Fibroblast of skin of back (primary cell): ENCODE measurements at places on chromosomes 3 and 15.

DNA sequence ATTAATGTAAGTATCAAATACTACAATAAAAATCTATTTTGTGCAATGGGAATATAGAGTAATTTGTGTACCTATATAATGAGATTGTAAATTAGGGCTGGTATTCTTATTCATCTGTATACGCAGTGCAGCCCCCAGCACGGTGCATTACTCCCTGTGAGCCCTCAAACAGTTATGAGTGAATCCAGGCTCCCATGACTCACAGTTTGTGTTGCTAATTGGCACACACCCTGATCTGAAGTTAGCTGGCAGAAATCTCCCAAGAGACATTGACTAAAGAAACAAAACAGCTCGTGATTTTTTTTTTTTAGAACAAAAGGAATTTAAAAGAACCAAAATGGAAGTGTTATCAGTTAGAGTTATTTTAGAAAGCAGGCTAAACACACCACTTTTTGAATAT lies 15.7 kb downstream of the GK5 start:
- peak; percentile 90 for DNase-seq

DNA sequence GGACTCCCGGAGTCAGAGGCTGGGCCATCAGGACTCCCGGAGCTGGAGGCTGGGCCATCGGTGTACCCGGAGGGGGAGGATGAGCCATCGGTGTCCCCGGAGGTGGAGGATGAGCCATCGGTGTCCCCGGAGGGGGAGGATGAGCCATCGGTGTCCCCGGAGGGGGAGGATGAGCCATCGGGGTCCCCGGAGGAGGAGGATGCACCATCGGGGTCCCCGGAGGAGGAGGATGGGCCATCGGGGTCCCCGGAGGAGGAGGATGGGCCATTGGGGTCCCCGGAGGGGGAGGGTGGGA lies 719 bp downstream of the MAGEL2 start:
- no peak for DNase-seq

GRCh38 chr3:46102059-46102779 lies 74.9 kb upstream of the XCR1 start:
- DNase-seq: no peak

GRCh38 chr3:13483988-13484695 lies 4.0 kb downstream of the HDAC11 start:
- DNase-seq: no peak

DNA sequence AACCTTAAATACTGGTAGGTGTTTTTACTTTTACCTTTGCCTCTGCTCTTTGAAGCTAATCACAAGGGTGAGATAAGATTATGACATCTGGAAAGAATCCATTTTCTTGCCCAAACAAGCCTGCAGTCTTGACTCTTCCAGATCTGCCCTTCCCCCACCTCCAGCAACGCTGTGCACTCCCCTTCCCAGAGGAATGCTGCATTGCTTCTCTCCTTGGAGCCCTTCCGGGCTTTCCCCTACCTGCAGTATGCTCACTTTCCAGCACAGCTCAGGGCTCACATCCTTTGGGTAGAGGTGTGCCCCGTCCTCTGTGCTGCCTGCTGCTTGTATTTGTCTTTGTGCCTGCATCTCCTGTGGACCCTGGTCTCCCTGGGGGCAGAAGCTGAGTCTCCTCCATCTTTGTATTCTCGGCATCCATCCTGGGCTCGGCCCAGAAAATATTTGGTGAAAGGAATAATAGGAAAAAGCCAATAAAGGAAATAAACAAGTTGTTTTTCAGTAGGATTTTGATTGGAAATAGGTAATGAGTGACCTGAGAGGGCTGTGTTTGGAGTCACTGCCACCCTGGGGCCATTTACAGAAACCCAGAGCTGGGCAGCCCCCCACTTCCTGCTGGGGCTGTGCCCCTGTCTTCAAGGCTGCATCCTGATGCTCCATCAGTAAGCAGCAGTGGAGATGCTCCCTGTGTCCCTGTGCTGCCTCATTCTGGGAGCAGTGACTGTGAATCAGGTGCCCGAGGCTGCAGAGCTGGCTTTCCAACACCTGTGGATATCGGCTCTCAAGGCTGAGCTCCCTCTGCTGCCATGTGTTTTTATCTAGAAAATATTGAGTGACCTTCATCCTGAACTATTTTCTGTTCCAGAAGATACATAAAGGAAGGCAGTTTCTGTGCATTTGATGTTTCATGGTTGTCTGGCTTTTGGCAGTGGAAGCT lies 117.5 kb downstream of the EEFSEC start:
- no peak for DNase-seq

DNA sequence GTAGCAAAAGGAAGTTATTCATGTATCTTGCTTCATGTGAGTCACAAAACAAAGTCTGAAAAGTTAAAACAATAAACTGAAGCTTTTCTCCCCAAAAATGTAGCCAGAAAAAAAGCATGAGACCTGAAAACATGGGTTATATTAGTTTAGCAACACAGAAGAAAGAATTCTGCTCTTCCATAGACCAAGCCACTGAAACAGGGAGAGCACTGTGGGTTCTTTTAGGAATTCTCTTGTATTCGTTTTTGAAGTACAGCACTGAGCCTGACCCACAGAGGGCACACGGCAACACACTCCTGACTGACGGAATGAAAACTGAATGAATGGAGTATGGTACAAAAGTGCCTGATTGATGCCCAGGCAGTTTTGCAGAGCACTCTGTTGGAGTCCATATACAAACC lies 66.6 kb downstream of the TM4SF4 start:
- peak; percentile 84 for DNase-seq

DNA sequence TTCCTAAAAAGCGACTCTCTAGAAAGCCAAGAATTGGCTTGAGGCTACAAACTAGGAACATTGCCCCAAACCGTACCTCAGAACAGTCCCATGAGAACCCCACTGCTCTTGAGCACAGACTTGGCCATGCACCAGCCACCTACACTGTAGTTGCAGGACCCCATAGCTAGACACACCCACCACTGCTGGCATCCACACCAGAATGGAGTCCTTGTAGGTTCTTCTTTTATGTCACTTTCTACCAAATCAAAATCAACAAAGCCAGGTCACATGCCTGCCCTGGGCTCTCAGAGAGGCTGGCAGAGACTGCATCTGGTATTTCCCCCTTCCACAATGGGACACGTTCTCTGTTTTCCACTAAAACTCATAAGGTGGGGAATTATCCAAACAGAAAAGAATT lies 290.5 kb downstream of the SHOX2 start:
- no peak for DNase-seq

- DNase-seq: no peak
Observed at GRCh38 chr3:67059443-67059842, 61.3 kb downstream of the KBTBD8 start.

- no peak for DNase-seq
Observed at GRCh38 chr15:67202091-67202490, 52.4 kb downstream of the AAGAB start.

DNA sequence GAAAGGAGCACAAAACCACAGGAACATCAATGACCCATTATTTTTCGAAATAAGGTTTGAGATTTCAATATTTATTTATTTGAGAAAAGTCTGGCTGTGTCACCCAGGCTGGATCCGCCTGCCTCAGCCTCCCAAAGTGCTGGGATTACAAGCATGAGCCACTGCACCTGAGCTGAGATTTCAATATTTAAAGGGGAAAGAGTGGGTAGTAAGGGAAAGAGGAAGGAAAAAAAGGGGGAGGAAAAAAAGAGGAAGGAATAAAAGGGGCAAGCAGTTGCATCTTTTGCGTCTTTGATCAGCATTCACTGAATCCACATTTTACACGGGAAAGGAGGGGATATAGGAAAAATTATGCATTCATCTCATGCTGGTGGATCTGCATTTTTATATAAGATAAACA lies 47.4 kb downstream of the ERICH6 start:
- DNase-seq: no peak

DNA sequence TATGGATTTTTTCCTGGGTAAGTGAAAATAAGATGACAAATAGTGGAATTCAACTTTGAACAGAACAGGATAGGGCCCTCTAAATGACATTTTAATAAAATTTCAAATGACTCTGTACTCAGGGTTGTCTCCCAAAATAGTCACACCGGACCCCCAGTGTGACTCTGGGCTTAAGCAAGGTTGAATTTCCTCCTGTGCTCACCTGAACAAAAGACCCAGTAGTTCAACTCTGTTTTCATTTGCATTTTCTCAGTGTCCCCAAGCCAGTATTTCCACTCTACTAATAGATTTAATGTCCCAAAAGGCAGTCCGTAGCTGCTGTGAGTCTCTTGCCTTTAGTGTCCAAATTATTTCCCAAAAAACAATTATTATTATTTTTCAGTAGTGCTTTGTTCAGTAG lies 296.6 kb downstream of the PLOD2 start:
- no peak for DNase-seq

DNA sequence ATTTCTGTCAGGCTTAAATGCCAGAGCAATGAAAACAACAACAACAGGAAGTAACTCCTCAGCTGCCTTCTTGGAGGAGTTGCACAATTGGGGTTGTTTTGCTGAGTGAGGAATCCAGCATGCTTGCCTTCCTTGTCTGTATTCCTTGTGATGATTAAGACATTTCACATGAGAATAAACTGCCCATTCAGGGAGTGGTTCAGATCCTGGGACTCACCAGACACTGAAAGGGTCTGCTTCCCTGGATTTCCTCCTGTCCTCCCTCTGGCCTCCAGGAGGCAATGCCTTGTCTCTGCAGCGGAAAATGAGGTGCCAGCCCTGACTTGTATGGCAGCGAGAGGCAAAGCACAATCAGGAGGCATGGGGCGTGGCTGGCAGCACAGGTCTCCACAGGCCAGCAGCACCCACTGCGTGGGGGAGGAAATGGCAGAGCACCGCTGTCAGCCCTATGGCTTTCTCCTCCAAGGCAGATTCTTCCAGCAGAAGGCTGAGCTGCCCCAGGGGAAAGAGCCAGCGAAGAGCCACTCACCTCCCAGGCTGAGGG lies 41.5 kb downstream of the RBP2 start:
- DNase-seq: peak; percentile 11

- no peak for DNase-seq
Observed at GRCh38 chr3:80526153-80526552, 758.4 kb upstream of the ROBO1 start.

DNA sequence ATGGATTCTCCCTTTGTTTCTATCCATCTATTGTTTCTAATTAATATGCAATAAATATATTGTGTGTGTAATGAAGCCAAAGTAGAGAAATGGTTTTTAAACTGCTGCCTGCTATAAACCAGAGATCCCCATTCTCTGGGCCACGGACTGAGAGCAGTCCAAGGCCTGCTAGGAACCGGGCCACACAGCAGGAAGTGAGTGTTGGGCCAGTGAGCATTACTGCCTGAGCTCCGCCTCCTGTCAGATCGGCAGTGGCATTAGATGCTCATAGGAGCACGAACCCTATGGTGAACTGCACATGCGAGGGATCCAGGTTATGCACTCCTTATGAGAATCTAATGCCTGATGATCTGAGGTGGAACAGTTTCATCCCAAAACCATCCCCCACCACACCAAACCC lies 85.2 kb upstream of the POMGNT2 start:
- no peak for DNase-seq

DNA sequence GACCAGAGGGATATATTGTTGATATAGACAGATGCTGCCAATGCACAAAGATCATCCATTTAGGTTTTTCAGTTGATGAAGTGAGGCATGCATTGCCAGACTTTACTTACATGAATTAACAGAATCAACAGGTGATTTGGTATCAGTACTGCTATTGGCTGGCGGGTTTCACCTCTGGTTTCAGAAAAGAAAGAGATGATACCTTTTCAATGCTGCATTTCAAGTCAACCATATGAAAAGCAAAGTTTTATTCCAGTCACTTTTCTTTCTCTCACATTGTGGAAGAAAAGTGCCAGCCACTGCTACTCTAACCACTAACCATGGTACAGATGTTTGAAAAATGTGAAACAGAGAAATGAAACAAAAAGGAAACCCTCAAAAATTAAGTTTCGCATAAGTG lies 289.1 kb downstream of the TIGIT start:
- DNase-seq: no peak

DNA sequence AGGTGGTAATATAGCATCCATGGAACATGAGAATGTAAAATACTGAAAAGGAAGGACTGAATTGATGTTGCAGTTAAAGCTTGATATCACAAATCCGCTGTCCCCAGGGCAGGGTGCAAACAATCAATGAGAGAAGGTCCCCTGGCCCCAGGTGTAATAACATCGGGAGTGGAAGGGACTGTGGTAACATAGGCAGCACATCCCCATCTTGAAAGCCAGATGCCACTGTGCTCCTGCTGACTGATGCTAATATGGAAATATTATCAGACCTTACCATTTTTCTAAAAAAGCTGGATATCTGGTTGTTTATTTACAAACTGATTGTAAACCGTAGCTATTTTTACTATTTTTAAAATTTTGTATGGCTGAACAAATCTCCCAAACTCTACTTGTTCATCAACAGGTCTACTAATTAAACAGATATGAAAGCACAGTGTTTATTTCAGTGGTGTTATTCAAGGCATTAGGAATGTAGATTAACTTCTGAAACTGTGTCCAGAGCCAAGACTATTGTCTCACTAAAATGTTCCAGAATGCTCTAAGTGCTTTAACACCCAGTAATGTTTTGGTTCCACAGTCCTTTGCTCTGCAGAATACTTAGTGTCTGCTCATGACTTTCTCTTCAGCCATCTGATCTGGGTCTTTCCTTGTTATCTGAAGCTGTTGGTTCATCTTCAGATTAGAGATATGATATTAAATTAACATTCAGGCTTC lies 386.0 kb upstream of the RARB start:
- peak; percentile 21 for DNase-seq

DNA sequence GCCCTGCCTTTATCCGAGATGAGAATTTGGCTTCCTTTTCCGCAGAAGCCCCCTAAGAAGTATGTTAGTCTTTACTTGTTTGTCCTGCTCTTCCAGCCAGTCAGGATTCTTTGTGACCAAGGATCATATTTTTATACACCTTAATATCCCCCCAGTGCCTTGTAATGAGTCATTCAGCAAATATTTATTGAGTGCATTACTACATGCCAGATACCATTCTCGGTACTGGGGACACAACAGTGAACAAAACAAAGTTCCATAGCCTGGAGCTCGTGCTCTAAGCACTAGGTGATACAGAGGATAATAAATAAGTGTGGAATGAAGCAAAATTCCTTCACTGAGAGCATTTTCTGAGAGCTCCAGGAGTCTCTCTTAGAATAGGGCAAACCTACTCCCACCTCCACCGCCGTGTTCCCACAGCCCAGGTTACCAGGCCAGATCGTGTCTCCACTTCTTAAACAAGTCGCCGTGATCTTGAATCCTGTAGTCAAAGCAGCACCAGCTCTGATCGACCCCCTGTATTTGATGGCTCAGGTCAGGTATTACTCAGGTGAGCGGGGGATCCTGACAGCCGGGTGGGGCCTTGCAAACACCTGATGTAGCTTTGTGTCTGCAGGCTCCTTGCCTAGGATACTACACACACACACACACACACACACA lies 18.5 kb downstream of the TTC21A start:
- peak; percentile 57 for DNase-seq

DNA sequence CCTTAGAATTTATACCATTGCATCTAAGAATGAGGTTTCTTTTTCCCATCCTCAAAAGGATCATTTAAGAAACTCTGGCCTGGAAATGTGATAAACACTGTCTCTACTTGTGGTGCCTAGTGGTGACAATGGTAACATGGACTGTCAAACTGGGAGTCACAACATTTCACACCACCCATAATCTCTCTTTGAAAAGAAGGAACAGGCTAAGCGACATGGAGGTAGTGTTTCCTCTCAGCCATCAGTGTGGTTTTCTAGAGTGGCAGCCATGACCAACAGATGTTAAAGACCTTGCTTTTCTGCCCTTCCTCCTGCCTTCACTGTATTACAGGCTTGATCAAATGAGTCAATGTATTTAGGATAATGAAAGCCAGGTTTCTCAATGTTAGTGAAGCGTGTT lies 283.1 kb upstream of the STAC start:
- DNase-seq: no peak
